ENCODE measurements at places on chromosomes 6 and 20.

DNA sequence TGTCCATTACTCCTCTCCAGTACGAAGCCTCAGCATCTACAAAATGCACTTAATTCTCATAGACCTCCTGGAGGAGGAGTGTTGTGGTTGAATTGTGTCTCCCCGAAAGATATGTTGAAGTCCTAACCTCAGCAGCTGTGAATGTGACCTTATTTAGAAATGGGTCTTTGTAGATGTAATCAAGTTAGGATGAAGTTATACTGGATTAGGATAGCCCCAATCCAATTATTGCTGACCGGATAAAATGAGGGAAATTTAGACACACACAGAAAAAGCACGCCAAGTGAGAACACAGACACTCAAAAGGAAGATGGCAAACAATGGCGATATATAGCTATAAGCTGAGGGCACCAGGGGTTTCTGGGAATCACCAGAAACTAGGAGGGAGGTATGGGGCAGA lies 64.2 kb upstream of the FAM184A start:
- no peak for DNase-seq

- no peak for DNase-seq
These were observed 356.7 kb downstream of the QKI start for GRCh38 chr6:163771180-163771579.

- no peak for DNase-seq
These were observed 29.4 kb upstream of the SRF start for GRCh38 chr6:43141644-43142043.

DNA sequence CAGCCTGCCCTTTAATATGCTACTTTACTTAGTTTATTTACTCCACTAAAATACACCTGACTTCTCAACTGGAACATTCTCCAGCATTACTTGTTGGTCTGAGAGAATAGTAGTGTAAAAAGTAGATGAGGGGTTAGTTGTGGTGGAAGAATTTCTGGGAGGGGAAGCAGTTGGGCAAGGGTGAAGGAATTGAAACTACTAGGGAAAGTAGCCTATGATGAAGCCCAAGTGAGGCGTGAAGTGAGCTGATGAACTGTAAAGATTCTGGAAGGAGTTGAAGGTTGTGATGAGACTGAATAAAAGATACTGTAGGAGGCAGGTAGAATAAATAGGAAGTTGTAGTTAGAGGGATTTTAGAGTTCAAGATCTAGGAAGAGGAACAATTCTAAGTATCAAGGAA lies 72.5 kb downstream of the ITCH start:
- peak; percentile 8 for DNase-seq

DNA sequence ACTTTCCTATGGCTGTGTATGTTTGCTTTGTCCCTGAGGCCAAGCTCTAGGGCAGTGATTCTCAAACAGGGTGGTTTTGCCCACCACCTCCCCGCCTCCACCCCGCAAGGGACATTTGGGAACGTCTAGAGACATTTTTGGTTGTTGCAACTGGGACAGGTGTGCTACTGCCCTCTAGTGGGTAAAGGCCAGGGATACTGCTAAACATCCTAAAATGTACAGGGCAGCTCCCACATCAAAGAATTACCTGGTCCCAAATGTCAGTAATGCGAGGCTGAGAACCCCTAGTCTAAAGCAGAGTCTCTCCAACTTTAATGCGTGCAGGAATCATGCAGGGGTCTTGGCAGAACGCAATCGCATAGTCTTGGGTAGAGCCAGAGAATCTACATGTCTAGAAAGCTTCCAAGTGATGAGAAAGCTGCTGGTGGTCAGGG lies 5.1 kb downstream of the KCNS1 start:
- DNase-seq: peak; percentile 69

Measured in germinal center (tissue), 1 donor.